Stimulated activated CD4-positive, alpha-beta T cell treated with anti-CD3 and anti-CD28 coated beads, Interleukin-15, amount 100 ng/mL, for 1 hour (primary cell): ENCODE measurements at places on chromosomes 1 and 21.

DNA sequence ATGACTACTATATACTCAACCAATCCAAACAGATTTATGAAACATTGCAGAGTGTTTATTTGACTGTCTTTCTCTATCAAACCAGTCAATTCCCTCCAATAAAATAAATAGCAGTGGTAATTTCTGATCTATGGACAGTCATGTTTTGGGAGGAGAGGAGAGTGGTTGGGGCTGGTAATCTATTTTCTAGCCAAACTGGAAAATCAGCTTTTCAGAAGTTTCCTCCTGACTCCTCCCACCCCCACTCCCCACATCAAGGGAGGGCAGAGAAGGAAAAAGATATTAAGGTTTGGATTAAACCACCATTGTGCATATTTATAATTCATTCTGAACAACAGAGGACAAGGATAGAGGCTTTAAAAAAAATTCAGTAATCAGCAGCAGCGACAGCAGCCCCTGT lies 69.4 kb upstream of the SOX13 start:
- no peak for DNase-seq

- no peak for DNase-seq
Measured at GRCh38 chr1:156203331-156203730, 9.4 kb downstream of the SLC25A44 start.

- no peak for DNase-seq
Measured at GRCh38 chr1:234970731-234971476, 157.7 kb downstream of the TOMM20 start.

DNA sequence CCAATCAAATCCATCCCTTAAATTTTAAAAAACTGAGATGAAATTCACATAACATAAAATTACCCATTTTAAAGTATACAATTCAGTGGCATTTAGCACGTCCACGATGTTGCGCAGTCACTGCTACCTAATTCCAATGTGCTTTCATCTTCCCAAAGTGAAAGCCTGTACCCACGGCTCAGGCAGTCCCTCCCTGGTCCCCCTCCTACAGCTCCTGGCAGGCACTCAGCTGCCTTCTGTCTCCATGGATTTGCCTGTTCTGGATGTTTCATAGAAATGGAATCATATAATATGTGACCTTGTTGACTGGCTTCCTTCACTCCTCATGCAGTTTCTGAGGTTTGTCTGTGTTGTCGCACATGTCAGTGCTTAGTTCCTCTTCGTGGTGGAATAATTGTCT lies 386.3 kb downstream of the CAMTA1 start:
- DNase-seq: no peak

GRCh38 chr1:212553676-212554075 lies 54.9 kb upstream of the ATF3 start:
- no peak for DNase-seq

GRCh38 chr21:40152476-40152875 lies 285.2 kb downstream of the PCP4 start:
- DNase-seq: no peak

DNA sequence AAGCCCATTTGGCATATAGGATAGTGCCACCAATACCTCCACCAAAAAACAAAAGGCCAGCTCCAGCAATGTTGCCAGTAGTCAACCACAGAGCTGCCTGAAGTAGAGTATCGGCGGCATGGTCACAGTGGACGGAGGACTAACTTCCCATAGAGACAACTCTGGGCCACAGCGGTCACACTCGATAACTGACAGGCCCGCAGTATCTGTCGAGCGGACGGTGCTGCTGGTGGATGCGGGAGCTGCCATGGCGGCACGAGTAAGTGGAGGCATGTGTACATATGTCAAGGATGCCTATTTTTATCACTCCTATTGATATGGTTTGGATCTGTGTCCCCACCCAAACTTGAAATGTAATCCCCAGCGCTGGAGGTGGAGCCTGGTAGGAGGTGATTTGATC lies 4.1 kb downstream of the KRTAP12-1 start:
- no peak for DNase-seq

GRCh38 chr1:55610203-55610602 lies 395.0 kb upstream of the USP24 start:
- no peak for DNase-seq
